ENCODE measurements at places on chromosomes 2 and 18. TPM values are rescaled to one million over a fixed set of nuclear protein-coding genes. Genes with fewer than 3 reads are reported as not detected.

The CNTNAP5 gene
- not detected for total RNA-seq

The FAM117B gene
- total RNA-seq: 1.2 TPM

The CHST9 gene
- not detected for total RNA-seq

The MXD1 gene
- total RNA-seq: 3.9 TPM

The NAT8 gene
- total RNA-seq: not detected

The ARHGAP28 gene
- total RNA-seq: 2.1 TPM

Data from mammary microvascular endothelial cell (primary cell).